ENCODE measurements at places on chromosomes 4 and X.
A peak's percentile ranks its signal among the peaks of the same experiment; 100 is the strongest.

- DNase-seq, result peak; percentile 20
Measured at GRCh38 chr4:184812651-184813181, 13.1 kb downstream of the ACSL1 start.

GRCh38 chr4:57575426-57575825, 465.2 kb upstream of the IGFBP7 start:
- no peak for DNase-seq

- DNase-seq, result no peak
Measured at GRCh38 chr4:143512978-143513313, 556 bp upstream of the SMARCA5 start.

- no peak for DNase-seq
Measured at GRCh38 chrX:44997888-44998287, 124.9 kb downstream of the KDM6A start.

- DNase-seq, result no peak
Measured at GRCh38 chrX:26789751-26790150, 573.8 kb downstream of the MAGEB5 start.

- DNase-seq, result no peak
Measured at GRCh38 chr4:150411520-150411919, 170.4 kb upstream of the MAB21L2 start.
